Fibroblast of skin of left biceps (primary cell): ENCODE measurements at places on chromosomes 7 and 10.
A peak's percentile ranks its signal among the peaks of the same experiment; 100 is the strongest.

DNA sequence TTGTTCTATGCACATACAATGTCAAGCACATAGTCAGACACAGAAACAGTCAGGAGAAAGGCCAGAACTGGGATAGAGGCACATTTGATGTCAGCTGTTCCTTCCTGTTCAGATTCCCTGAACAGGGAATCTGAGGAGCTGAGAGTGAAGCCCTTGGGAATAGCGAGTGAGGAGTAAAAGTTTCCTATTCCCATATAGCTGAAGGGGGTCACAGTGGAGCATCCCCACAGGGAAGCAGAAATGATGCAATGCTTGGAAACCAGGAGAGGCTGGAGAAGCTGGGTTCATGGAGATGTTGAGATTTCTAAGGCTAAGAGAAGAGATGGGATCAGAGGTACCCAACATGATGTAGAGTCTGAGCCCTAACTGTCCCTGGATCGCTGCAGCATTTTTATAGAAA, 11.3 kb upstream of the PRXL2A start:
- no peak for DNase-seq

GRCh38 chr10:104197364-104197763, 34.8 kb downstream of the CFAP43 start:
- DNase-seq = no peak

DNA sequence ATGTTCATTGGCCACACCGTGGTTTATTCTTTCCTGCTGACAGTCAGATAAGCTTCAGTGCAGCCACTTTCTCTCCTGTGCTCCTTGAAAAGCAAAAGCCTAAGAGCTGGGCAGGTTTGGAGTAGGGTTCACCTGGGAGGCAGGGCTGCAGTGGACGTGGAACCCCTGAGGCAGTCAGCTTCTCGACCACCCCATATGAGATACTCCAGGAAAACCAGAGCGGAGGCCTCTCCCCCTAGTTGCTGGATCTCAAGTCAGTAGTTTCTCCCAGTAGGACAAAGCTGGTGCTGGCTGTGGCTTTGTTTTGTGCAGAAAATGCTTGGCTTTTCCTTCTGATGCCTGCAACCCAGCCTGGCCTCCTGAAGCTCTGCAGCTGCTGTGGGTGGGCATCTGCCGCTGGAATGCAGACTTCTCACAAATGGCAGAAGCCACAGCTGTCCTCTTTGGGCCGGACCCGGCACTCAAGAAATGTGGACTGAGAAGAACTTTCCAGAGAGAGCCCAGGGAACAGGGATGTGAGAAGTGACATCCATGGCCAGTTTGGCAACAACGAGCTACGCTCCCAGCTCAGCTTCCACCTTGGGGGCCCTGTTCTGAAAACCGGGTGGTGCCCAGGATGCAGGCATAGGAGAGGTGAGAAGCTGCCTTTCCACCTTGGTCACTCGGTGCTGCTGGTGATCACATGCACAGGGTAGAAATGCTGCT, 276.6 kb upstream of the TCERG1L start:
- no peak for DNase-seq

DNA sequence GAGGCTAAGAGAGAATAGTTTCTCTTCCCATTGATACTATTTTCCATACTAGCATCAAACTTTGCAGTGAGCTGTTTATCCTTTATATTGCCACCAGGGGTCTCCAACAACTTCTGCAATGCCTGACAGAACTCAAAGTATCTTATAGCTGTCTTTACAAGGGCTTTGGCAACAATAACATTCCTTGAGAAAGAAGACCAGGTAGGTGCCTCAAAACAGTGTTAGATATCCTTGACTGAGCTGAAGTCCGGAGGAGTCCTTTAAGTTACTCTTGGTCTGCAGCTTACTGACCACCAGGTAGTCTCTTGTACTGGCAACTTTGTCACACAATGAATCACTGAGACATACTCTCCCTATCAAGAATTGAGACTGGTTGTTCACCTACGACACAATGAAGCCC, 30.0 kb upstream of the TES start:
- DNase-seq = peak; percentile 30

DNA sequence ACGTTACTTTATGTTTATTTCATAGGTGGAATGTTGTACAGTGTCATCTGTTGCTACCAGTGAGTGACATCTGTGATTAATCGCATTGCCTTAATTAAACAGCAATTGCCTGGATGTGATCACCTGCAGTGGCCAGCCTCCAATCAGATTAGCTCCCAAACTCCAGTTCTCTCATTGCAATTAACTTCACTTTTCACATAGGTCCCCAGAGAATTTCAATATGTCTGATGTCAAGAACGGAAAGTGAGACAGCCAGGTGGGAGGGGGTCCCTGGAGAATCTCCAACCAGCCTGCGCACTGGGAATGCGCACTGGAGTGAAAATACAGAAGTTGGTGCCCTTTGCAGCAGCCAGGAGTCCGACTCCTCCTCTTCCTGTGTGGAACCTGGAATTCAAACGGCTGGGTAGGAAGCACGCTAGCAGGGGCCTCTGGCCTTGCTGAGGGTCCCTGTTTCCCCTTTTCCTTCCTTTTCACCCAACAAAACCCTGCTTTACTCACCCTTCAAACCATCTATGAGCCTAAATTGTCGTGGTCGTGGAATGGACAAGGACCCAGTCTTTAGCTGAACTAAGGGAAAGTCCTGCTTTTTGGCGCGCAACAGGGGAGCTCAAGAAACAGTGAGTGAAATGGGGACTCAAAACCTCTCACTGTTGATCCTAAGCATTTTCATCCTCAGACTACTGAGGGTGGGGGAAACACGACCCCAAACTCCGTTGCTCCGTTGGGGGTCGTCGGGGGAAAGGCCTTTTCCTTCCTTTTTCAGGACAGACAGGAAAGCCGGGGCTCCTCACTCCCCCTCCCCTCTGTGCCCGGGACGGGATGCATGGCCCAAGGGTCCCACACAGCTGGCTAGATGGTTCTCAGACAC, 1355.5 kb upstream of the LRRTM3 start:
- DNase-seq = no peak

DNA sequence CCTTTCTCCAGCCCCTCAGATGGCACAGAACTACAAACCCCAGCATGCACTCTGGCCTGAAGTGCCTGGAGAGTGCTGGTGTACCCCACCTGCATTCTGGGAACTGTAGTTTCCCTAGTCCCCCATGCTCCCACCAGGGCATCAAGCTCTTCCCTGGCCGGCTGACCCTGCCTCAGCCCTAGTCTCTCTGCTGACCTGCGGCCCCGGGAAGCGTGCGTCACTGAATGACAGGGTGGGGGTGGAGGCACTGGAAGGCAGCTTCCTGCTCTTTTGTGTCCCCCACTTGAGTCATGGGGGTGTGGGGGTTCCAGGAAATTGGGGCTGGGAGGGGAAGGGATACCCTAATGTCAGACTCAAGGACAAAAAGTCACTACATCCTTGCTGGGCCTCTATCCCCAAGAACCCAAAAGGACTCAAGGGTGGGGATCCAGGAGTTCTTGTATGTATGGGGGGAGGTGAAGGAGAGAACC, 2.1 kb downstream of the NOS3 start:
- no peak for DNase-seq

DNA sequence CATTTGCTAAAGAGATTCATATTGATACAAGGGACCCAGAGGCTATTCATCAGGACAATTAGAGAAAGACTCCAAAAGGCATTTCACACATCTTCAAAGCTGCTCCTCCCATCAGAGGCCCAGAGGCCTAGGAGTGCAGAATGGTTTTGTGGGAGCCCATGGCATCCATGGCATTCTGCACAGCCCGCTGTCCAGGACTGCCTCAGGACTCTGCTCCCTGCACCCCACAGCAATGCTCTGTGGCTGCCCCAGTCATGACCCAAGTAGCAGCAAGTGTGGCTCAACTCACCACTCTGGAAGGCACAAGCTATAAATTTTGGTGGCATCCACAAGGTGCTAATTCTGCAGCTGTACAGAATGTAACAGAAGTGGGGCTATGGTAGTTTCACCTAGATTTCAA, 38.5 kb downstream of the ZNF438 start:
- no peak for DNase-seq

DNA sequence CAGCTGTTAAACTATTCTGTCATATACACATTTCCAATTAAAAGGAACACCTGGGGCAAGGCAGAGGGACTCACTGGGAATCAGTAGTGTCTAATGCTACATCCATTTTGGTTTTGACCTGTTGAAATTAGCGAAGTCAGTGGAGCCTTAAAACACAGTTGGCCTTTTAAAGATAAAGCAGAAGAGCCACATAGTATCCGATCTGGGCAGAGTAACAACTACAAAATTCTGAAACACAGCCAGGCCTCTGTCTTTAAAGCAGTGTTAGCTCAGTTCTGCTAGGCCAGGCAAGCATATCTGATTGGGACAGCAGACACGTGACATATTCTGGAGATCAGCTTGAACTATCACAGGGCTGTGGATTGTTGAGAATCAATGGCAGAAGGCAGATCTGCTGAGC, 117.5 kb upstream of the WNT16 start:
- no peak for DNase-seq

GRCh38 chr10:55001422-55001821, 200.4 kb upstream of the PCDH15 start:
- no peak for DNase-seq

GRCh38 chr7:121623130-121623872, 227.2 kb upstream of the FAM3C start:
- no peak for DNase-seq

- DNase-seq = no peak
These were observed 84.7 kb downstream of the SNX10 start for GRCh38 chr7:26376175-26376917.

GRCh38 chr10:79029478-79030390, 39.0 kb upstream of the ZMIZ1 start:
- DNase-seq = no peak

DNA sequence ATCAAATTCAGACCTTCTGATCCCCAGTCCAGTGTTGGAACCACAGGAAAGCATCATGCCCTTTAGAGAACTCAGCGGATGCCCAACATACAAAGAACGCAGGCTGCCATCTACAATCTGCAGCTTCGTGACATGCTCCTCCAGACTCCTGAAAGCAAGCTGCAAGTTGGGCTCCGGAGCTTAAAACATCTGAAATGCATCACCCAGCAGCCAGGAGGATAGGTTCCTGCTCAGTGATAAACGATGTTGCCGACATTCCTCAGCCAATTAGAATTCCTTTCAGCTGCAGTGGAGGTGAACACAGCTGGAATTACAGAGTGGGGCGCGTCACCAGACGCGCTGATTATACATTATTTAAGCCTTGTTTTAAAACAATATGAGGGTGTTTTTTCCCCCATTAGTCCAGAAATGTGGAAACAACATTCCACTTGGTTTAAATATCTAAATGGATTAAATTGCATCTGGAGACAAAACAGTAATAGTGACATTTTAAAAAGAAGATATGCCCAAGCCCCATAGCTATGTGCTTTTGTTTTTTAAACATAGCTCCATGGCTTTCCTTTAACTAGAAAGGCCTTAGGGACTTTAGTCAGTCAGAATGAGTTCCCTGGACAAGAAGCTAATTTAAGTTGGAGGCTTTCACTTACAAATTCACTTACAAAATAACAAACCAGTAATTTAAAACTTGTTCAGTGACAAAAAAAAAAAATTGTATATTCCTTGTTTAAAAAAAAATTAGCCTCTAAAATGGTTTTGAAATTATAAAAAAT, 6.3 kb downstream of the SMURF1 start:
- DNase-seq = peak; percentile 80
